GM04504 (cell line): ENCODE measurements at places on chromosomes 5 and 9.

GRCh38 chr9:131094015-131094414, 2.3 kb upstream of the AIF1L start:
- no peak for DNase-seq

- DNase-seq = no peak
Observed at GRCh38 chr5:179273073-179273435, 72.2 kb downstream of the ADAMTS2 start.

DNA sequence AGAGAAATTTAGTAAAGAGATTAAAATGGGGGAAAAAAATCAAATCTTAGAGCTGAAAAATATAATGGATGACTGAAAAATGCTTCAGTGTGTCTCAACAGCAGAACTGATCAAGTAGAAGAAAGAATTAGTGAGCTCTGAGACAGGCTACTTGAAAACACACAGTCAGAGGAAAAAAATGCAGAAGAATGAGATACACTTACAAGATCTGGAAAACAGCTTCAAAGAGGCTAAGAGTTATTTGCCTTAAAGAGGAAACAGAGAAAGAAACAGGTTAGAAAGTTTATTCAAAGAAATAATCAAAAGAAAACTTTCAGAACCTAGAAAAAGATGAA, 70.5 kb upstream of the OR2K2 start:
- no peak for DNase-seq

DNA sequence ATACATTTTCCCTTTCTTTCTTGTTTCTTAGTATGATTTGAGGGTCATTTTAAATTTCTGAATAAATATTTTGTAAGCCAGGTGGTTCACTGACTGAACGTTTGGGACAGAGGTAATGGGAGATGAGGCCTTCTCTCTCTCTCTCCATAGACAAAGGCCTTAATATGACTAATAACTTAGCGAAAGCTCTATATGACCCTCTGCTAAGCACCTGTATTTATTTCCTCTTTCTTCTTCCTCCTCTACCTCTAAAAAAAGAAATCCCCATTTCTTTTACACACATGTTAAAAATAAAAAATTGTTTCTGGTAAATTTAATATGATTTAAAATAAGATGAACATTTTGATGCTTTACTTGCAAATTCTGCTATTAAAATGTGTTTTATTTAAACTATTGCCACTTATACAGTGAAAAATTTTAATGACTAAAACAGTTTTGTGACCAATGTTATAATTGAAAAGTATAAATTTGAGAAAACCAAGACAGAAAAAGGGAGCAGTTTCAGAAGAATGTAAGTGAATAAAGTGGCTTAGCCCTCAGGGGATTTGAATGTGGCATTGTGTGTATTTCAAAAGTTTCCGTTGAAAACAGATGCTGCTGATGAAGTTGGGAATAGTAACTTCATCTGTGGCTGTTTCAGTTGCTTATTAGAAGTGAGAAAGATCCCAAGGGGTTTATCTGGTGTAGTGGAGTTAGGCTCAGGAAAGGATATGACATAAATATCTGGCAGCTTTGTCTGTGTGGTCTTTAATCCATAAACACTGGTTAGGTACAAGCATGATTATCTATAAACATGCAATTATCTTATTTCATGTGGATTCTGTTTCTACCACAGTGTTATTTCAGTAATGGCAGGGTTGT, 128.6 kb upstream of the GRHPR start:
- DNase-seq = no peak

DNA sequence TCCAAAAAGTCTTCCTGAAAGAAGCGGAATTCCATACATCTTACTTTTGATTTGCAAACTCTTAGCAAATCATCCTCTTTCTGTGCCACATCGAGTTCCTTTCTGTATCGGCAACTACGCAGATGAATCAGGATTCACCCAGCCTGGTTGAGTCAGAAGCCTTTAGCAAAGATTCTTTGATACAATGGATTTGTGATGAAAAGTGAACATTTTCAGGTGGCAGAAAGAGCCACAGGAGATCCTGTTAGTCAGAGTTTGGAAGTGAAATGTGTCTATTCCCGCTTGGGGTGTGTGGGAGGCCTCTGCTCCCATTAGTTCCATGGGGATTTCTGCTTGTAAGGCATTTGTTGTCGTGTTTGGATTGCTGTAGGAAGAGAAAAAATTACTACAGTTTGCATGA, 351.8 kb upstream of the WWC1 start:
- no peak for DNase-seq

GRCh38 chr5:103435136-103435889, 127.3 kb downstream of the NUDT12 start:
- no peak for DNase-seq

GRCh38 chr5:133356984-133357421, 255.3 kb downstream of the FSTL4 start:
- DNase-seq = no peak
